ENCODE measurements at places on chromosomes 16 and 17.

DNA sequence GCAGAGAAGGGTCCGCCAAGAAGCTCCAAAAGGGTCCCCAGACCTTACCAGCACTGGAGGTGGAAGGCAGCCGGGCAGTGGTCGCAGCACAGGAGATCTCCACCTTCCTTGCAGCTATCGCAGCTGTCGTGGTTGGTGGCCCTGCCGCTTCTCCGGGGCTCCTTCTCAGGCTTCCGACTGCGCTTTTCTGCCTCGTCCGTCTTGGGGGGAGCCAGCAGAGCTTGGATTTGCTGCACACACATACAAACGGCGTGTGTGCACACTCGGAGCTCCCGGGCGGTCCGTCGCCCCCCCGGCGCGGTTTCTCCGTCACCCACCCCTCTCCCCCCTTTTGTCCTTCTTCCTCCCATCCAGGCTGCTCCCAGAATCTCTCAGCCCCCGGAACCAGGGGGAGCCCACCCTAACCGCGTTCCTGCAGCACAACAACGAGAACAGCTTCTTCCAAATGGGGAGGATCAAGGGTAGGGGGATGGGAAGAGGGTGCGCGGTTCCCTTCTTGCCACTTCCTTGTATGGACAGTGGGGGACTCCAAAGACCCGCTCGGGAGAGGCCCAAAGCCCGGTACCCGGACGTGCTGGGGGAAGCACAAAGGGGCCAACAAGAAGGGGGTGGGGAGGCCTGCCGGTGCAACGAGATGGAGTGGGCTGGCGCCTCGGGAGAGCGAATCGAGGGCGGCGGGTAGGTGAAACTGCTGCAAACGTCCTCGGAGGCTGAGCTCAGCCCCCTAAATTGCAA lies 1.1 kb downstream of the PHF12 start:
- DNase-seq, result peak; percentile 54

DNA sequence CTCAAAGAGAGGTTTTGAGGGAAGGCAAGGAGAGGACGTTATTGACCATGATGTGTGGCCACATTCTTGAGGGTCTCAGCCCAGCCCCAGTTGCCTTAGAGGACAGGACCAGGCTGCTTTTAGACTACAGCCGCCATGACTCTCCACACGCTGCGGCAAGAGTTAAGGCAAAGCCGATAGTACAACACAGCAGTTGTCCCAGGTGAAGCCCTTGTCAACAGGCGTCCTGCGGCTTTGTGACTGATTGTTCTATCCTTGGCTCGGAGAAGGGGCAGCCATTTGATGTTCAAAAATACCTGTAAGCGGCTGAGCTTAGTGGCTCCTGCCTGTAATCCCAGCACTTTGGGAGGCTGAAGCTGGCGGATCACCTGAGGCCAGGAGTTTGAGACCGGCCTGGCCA lies 28.8 kb downstream of the TMEM92 start:
- no peak for DNase-seq

DNA sequence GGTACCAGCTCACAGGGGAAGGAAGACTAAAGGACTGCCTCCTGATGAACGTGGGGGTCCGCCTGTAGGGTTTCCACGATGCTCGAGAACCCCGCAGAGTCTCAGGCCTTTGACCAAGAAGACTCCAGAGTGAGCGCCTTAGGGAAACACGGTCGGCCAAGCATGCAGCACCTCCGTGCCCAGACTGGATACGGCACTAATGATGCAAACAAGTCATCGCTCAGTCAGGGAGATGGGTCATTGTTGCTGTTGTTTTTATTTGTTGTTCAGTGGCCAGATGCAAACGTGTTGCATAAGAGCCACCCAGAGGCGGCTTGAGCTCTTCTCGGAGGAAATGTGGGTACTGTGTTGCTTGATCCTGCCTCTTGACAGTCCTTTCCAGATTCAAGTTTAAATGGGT lies 19.3 kb upstream of the RBFOX3 start:
- DNase-seq, result no peak

GRCh38 chr17:17077861-17078732 lies 35.8 kb downstream of the MPRIP start:
- no peak for DNase-seq

GRCh38 chr16:11896486-11897176 lies 19.1 kb downstream of the GSPT1 start:
- DNase-seq, result peak; percentile 75

Data from choroid plexus epithelial cell (primary cell).